Natural killer cell treated with Interleukin-12 subunit alpha and Interleukin-12 subunit beta and Interleukin-15 and Interleukin-18, amount 100 ng/mL, for 72 hours (primary cell): ENCODE measurements at places on chromosomes 3 and 15. TPM values are rescaled to one million over a fixed set of nuclear protein-coding genes. Genes with fewer than 3 reads are reported as not detected.

DNA sequence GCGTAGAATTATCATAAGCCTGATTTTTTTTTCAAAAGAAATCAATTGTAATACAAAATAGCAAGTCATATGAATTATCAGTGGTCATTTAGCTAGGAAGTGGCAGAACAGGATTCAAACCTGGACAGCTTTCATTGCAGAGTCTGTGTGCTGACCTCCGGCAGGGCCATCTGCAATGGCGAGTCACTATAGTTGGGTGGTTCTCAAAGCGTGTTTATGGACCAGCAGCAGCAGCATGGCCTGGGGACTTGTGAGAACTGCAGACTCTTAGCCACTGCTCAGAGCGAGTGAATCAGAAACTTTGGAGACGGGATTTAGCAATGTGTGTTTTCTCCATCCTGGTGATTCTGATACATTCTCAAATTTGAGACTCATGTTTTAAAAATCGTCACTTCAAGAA is 202.3 kb upstream of the SUCLG2 start:
- no peak for DNase-seq

DNA sequence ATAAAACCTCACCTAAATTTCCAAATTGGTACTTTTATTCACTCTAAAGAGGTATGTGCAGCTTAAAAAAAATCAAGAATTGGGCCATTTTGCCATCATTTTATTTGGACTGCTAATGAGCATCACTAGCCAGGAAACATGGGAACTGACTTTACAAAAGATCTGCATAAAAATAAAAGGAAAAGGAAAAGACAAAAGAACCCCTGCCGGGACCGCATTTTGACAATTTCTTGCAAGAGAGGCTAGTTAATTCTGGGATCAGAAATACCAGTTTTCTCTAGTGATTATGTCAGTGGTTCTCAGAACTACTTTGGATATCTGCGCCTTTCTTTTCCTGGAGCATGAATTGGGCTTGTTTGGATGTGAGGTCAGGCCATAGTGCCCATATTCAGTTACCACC is 289.2 kb downstream of the CHST2 start:
- DNase-seq = no peak

ARL13B gene
- total RNA-seq = 9.9 TPM

GRCh38 chr15:28896951-28897350 is 11.2 kb downstream of the APBA2 start:
- DNase-seq = no peak

DNA sequence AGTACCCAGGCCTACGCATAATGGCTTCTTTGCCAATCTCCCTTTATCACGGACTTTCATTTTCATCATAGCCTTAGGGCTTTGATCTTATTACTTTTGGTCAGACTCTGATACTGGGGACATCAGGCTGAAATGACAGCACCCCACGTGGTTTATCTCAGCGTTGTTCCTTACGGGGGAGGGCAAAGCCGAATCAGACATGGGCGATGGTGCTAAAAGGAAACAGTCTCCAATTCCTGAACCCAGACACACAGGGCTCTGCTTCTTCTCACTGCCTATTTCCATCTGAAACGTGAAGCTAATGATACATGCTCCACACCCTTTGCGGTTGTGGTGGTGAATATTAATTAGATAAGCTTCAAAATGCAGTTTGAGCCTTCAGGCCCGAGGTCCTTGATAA is 59.4 kb upstream of the CD47 start:
- no peak for DNase-seq

DNA sequence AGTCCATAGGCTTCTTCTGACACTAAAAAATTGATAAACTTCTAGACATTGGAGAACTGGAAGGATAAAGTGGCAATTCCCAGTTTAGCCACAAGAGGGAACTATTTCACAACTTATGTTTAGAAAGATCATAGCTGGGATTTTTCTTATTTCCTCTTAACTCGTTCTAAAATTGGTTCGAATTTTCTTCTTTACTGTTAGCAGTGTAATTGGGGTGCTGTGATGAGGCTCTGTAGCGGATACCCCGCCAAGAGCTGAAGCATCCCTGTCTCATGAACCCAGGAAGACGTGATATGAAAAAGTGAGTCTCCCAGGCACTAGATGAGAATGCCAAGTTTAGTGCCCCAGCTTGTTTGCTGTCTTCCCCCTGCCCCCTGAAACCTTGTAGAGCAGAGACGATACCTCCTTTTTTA is 85.1 kb downstream of the PDCD6IP start:
- no peak for DNase-seq

FAM81A gene
- not detected for total RNA-seq

DNA sequence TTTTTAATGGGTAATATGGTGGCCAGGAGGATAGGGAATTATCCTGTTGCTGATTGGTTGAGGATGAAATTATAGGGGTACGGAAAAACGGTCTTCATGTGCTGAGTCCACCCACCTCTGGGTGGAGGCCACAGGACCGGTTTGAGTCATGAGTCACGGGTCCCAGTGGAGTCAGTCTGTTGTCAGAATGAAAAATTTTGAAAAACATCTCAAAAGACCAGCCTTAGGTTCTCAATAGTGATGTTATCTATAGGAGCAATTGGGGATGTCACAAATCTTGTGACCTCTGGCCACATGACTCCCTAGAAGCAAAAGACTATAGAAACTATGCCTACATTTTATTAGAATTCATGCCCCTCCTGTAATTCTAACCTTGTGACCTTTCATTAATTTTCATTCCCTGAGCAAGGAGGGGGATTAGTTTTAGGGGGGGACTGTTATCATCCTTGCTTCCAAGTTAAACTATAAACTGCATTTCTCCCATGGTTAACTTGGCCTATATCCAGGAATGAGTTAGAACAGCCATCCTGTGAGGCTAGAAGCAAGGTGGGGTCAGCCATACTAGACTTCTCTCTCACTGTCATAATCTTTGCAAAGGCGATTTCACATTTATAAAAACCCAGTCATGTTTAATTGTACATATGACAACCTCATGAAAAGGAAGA is 101.2 kb downstream of the TCF12 start:
- DNase-seq = no peak

DNA sequence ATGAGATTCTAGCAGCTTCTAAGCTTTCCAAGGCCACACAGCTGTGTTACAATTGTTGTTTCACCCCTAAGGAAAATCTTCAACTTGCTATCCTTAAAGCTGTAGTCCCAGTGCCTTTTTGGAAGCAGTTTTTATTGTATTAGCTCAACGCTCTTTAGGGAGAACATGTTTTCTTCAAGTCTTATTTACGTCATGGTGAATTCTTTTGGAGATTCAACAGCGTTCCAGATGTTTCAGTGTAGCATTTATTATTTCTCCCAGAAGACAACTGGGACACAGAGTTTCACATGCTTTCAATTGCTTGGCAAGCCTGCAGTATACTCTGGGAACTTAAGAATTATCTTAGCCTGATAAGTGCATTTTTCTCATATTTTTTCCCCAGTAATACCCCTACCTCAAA is 888.3 kb downstream of the PLOD2 start:
- DNase-seq = no peak

- DNase-seq = no peak
Observed at GRCh38 chr15:83061680-83062079, 5.4 kb downstream of the BTBD1 start.

GRCh38 chr3:129226374-129226773 is 23.0 kb upstream of the COPG1 start:
- DNase-seq = no peak

DNA sequence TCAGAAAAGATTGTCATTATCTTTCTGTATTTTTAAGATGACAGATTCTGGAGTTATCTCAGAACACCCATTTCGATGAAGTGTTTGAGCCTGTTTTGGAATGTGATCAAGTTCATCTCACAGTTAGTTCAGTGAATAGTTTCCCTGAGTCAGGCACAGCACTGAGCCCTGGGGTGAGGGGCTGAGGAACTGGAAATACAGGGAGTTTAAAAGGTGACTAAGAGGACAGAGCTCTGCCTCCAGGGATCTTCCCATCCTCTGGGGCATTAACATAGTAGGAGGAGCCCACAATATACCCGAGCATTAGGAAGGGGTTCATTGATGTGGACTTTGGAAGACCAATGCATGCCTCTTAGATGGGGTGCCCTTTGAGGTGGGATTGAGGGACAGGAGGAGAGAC is 355.1 kb downstream of the CLSTN2 start:
- no peak for DNase-seq

- no peak for DNase-seq
Observed at GRCh38 chr3:170090601-170090981, 52.8 kb downstream of the GPR160 start.

DNA sequence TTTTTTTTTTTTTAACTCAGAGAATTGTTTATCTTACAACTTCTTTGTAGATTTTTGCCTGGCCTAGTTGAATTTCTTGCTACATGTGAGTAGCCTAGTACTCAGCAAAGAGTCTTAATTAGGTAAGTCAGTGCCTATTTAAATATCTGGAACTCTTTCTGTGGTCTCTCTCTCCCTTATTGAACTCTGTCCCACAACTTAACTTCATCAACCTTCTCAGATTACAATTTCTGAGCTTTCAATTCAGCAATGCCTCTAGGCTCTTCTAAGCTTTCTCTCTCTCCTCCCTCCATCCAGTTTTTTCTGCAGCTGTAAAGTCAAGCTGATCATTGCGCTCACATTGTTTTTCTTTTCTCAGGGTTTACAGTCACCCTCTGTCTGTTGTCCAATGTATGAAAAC is 517.6 kb upstream of the ROBO1 start:
- no peak for DNase-seq

- no peak for DNase-seq
Observed at GRCh38 chr15:25670025-25670554, 193.0 kb downstream of the ATP10A start.

MYZAP gene
- total RNA-seq = not detected

MORC1 gene
- total RNA-seq = not detected

CTXN2 gene
- total RNA-seq = not detected

- no peak for DNase-seq
Observed at GRCh38 chr15:51796847-51797401, 32.5 kb upstream of the TMOD3 start.

GRCh38 chr3:27114684-27115083 is 254.5 kb downstream of the NEK10 start:
- DNase-seq = no peak

- DNase-seq = no peak
Observed at GRCh38 chr15:47688573-47689086, 28.7 kb upstream of the SEMA6D start.
